ENCODE measurements at places on chromosomes 4 and X.

DNA sequence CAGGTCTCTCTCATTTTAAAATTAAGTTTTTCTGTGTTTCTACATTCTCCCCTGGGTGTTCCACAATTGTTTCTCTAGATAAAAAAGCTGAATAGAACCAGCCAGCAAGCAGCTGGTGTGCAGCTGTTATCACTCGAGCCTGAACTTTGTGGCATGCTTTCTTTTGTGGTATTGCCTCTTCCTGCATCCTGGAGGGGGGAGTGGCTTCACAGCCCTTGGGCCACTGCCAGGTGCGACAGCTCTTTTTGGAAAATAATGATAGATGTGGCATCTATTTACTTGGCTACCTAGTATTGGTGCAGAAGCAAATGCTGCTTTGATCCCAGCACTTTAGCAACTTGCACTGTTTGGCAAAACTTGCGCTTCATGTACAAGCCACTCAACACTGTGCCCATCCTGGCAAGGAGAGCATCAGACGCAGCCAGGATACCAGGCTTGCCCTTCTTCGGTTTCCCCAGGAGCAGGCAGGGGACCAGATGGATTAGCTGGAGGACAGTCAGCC, 69.4 kb downstream of the HMGB2 start:
- DNase-seq: no peak

DNA sequence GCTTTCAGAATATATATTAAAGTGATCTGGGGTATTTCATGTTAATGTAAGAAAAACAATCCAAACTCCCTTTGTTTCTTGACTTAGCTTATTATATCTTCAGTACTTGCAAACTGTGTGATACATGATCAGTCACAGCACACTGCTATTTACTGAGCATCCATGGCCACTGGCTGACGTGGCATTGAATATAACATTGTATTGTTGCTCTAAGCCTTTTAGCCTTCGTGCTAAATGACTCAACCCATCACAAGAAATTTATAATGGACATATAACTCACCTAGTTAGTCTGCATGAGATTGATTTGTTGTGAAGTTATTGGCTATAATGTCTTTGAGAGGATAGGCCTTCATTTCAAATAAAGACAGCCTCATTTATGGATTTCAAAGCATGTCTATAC, 642.6 kb downstream of the IL1RAPL1 start:
- no peak for DNase-seq

GRCh38 chr4:183287309-183287659, 32.8 kb downstream of the CLDN22 start:
- no peak for DNase-seq

DNA sequence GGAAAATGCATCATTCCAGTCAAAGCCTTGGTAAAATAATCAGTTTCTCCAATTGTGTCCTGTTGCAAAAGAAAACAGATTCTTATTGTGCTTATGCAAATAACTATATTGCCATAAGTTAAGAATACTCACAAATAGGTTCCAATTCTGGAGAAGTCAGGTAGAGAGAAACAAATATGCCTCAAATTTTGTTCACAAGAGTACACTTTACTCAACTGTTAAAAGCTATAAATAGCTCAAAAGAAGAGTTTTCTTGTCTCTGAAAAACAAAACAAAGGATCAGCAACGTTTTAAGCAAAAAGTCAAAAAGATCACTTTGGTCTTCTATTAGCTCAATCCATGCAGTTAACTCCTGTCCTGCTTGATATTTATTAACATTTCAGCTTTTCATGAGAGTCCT, 21.9 kb downstream of the SYTL5 start:
- DNase-seq: no peak

- no peak for DNase-seq
Observed at GRCh38 chr4:95761426-95761825, 78.5 kb upstream of the PDHA2 start.

- DNase-seq: no peak
Observed at GRCh38 chr4:53161787-53162433, 204.0 kb downstream of the SCFD2 start.

DNA sequence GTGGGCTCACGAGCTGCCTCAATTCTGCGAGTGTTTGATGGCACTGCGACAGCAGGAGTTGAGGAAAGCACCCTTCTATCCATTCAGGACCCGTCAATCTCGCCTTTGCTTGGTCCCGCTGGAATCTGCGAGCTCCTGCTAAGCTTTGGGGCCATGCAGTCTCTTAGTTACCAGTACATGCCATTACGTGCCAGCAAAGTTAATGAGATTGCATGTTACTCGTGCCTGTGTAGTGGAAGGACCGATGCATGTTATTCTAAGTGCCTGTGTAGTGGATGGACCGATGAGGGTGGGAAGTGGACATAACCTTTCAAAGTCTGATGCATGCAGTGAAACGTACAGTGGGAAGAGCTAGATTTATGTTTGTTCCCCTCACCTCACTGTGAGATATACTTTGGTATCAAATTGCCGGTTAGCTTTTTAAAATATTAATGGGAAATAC, 569 bp downstream of the RPS3A start:
- DNase-seq: no peak

DNA sequence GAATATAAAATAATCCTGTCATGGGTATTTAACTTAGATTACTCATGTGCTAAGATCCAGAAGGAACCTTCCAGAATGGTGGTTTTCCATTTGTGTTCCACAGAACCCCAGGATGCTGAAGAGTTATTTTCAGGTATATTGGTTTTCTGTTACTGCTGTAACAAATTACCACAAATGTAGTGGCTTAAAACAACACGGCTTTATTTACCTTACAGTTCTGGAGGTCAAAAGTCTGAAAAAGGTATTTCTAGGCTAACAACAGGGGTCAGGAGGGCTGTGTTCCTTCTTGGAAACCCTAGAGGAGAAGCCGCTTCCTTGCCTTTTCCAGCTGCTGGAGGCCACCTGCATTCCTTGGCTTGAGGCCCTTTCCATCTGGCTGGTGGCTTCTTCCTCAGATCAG, 57.9 kb upstream of the HPSE start:
- DNase-seq: no peak

DNA sequence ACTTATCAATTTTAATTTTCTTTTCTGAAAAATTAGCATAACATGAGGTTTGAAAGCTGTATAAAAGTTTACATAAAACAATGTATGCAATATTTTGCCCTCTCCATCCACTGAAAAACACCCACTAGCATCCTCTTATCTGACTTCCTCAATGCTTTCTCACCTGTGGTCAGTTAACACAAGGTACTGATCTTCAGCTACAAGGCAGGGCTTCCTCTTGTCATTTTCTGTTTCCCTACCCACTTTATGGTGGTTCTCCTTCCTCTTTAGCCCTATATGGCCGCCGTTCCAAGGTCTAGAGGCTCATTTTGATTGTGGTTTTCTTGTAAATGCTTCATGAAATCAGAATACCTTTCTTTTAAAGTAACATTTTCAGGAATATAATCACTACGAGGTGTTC, 618.6 kb upstream of the CPEB2 start:
- no peak for DNase-seq

DNA sequence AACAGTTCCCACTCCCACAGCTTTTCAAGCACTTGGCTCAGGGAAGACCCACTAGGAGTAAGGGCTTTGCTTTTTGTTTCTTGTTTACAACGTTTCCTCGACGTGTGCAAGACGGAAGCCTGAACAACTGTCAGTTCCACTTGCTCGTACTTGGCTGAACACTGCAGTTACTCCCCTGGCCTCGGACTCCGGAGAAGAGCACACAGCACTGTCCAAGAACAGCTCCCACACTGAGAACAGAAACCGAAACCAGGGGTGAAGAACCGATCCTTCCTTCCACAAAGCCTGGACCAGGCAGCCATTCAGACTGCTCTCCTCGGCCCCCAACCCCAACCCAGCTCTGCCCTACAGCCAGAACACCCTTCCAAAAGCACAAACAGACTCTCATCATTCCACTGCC, 25.5 kb downstream of the IRF2 start:
- no peak for DNase-seq

- DNase-seq: no peak
Observed at GRCh38 chrX:131217989-131218388, 71.1 kb downstream of the IGSF1 start.

GRCh38 chrX:149758068-149758714, 15.7 kb upstream of the HSFX1 start:
- DNase-seq: no peak

DNA sequence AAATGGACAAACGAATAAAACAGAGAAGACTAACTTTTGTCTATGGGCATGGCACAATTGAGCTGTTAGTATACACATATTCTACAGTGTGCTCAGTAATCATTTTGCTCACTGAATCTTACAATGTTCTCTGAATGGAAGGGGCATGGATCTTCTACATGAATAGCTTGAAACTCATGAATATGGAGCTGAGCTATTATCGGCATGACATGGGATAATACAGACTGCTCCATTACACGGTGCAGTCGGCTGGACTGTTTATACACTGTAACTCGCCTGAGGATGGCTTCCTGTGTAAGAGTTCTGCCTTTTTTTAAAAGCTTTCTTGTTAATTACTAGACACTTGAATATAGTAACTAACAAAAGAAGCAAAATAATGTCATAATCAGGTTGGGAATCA, 368.5 kb upstream of the MAD2L1 start:
- DNase-seq: no peak

- no peak for DNase-seq
Observed at GRCh38 chrX:64394059-64394873, 986 bp downstream of the MTMR8 start.
